ENCODE measurements at places on chromosomes 12 and 14.

DNA sequence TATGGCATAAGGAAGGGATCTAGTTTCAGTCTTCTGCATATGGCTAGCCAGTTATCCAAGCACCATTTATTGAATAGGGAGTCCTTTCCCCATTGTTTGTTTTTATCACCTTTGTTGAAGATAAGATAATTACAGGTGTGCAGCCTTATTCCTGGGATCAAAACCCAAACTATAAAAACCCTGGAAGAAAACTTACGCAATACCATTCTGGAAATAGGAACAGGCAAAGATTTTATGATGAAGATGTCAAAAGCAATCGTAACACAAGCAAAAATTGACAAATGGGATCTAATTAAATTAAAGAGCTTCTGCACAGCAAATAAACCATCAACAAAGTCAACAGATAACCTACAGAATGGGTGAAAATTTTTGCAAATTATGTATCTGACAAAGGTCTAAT, 128.5 kb upstream of the DCN start:
- no peak for DNase-seq

GRCh38 chr12:46661110-46661845, 164.5 kb downstream of the SLC38A4 start:
- DNase-seq = peak; percentile 50

DNA sequence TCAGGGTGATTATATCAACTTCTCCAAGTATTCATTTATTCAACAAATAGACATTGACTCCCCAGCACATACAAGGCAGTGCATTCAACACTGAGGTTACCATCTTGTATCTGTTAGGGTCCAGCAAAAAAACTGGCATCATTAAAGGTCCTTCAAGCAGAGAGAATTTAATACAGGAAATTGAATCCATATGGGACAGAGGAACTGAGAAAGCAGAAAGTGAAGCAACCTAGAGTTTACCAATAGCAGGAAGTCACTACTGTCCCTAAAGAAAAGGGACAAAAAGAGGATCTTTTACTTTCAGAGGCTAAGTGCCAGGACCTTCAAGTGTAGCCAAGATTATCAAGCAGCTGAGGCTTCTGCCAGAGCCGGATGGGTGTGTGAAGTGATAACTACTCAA, 237.8 kb upstream of the TBX3 start:
- DNase-seq = no peak

GRCh38 chr12:94941440-94941862, 62.0 kb downstream of the NDUFA12 start:
- peak; percentile 75 for DNase-seq

GRCh38 chr14:60642270-60643140, 6.8 kb downstream of the SIX1 start:
- DNase-seq = no peak

DNA sequence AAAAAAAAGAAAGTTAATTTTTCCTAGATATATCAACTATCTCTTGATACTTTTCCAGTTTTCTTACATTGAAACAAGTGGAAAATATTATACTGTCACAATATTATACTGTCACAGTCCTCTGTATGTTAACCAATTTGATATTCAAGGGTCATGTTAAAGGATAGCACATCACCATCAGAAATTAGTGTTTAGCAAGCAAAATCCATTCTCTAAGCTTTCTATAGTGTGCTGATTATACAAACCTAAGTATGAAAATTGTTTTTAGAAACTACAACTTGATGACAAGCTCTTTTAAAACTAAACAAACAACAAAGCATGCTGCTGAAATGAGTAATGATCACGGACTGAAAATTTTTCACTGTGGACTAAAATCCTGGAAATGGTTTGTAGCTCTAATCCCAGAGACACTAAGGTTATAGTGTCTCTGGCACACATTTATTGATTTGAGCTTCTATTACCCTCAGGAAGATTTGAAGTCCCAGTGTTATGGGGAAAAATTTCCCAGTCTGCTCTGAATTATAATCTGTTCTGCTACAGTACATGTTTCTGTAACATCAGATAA, 9.7 kb downstream of the SPTSSA start:
- DNase-seq = no peak

DNA sequence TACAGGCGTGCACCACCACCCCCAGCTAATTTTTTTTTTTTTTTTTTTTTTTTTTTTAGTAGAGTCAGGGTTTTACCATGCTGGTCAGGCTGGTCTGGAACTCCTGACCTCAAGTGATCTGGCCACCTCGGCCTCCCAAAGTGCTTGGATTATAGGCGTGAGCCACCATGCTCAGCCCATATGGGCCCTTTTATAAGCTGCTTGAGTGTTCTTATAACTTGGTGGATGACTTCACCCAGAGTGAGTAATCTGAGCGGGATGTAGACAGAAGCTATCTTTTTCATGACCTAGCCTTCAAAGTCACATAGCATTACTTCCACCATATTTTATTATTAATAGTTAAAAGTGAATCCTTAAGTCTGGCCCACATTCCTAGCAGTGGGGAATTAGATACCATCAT, 16.4 kb downstream of the BBOF1 start:
- DNase-seq = no peak

DNA sequence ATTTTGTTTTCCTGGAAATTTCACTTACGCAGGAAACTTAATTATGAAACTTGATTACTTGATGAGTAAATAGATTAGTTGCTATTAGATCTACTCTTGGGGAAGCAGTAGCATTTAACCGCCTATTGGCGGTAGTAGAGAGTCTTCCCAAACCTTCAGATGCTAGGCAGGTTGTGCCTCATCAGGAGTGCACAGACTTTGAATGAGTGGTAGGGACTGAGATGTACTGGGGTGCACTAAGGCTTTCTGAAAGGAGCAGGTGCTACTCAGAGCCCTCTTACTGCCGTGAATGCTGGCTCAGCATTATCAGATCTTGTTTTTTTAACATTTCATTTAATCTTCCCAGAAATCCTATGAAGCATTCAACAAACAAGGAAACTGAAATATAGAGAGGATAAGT, 7.7 kb downstream of the GATC start:
- no peak for DNase-seq

- DNase-seq = no peak
These were observed 331.2 kb downstream of the CACNA1C start for GRCh38 chr12:2384029-2384386.

DNA sequence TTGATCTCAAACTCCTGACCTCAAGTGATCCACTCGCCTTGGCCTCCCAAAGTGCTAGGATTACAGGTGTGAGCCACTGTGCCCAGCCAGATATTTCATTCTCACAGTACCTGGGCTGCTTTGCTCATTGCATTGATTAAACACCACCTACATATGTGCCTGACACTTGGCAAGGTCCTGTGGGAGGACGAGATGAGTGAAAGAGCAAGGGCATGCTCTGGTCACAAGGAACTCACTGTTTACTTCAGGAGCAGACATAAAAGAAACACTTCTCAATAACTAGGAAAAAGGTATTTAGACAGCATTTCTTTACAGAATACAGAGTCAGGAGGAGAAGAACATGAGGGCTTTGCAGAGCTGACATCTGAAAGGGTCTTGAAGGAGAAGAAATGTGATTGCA, 91.7 kb downstream of the TMCC3 start:
- DNase-seq = no peak

- no peak for DNase-seq
These were observed 23.8 kb downstream of the PITPNM2 start for GRCh38 chr12:123127182-123127495.

GRCh38 chr14:70567791-70568190, 32.7 kb downstream of the MED6 start:
- DNase-seq = peak; percentile 55

- DNase-seq = no peak
These were observed 2.7 kb downstream of the KHNYN start for GRCh38 chr14:24432259-24433131.

- DNase-seq = no peak
These were observed 44.6 kb downstream of the SRGAP1 start for GRCh38 chr12:63888908-63889635.
